ENCODE measurements at places on chromosomes 4 and X. TPM values are rescaled to one million over a fixed set of nuclear protein-coding genes. Genes with fewer than 3 reads are reported as not detected.

DNA sequence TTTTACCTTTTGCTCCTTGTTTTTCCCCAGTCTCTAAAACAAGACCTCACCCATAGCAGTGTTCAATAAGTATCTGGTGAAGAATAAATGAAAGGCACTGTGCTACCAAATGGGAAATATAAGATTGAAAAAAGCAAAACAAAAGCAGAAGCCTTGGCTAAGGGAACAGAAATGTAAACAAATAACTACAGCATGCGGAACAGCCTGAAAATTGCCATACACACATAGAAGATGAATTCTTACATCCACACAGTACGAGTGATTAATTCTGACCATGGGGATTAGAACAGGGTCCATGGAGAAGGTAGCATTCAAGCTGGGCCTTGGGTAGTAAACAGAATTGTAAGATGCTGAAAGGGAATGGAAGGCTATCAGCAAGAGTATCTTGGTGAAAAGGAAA lies 40.5 kb downstream of the TMEM150C start:
- no peak overlapping the region for H3K27ac ChIP-seq
- no peaks in the 10 kb centered on the region for H3K4me1 ChIP-seq
- no peaks in the 10 kb centered on the region for H3K36me3 ChIP-seq

DNA sequence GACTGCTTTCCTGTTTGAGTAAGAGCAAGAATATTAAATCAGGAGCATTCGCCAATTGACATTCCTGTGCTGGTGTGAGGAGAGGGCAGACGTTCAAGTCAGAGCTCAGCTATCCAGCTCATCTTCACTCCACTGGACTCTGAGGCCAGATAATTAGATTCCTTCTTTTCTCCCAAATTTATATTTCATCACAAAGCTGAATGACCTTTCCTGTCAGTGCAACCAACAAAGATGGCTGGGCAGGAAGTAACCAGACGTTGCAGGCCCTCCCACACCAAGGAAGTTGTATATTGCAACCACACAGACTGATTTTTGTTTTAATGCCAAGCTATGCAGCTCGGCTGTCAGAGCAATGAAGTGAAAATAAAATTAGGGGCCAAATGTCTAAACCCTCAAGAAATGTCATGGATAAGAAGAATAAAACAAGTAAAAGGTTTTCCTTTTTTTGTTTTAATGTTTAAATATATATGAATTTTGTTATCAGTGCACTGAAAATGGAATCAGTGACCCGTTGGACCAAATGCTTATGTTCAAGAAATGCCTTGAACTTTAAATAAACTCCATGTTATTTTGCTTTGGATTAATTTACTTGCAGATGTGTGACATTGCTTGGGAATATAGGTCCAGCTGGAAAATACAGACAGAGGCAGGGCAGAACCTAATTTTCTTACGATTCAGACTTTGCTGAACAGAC lies 578.9 kb upstream of the FAT1 start:
- DNase-seq, result no peak
- H3K4me3 ChIP-seq, result no peak overlapping the region
- H3K36me3 ChIP-seq, result no peaks in the 10 kb centered on the region

DNA sequence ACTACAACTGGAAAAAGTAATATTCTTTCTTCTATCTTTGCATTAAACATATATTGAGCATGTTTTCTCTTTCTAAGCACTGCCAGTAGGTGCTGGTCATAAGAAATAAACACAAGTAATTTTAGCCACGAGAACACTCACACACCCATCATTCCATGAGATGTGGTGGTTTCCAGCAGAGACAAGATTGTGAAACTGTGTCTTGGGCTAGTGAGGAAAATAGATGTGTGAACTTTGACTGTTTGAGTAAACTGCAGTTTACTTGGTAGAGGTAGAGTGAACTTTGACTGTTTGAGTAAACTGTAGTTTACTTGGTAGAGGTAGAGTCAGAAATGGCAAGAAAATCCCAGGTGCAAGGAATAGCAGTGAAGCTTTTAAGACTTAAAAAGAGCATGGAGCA lies 300.9 kb upstream of the HS3ST1 start:
- H3K4me3 ChIP-seq, result no peak overlapping the region
- no peaks in the 10 kb centered on the region for H3K27me3 ChIP-seq
- no peaks in the 10 kb centered on the region for H3K4me1 ChIP-seq

GRCh38 chrX:99469439-99469838 lies 940.6 kb downstream of the PCDH19 start:
- DNase-seq, result no peak
- H3K27ac ChIP-seq, result no peak overlapping the region
- H3K4me3 ChIP-seq, result no peak overlapping the region
- H3K36me3 ChIP-seq, result no peaks in the 10 kb centered on the region

HSD17B13 gene
- total RNA-seq, result 0.14 TPM

Data from thymus (tissue), 14 donors.